AG09309 (cell line): ENCODE measurements at places on chromosomes 16 and 17.

DNA sequence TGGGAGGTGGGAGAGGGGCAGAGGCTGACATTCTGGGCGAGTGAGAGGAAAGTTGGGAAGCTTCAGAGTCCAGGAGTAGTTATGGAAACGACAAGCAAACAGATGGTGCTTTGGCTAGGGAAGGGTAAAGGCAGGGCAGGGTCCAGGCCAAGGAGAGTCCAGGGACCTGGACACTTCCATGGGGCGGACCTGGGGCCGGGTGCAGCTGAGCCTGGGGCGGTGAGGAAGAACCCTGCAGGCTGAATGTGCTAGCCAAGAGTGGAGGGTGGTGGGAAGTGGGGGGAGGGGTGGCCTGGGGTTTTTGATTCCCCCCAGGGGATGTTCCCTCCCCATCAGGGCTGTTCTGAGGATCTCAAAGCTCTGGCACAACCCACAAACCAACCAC is 2.6 kb downstream of the PPP1R9B start:
- no peak for DNase-seq

- no peak for DNase-seq
These were observed 115.1 kb upstream of the RPL38 start for GRCh38 chr17:74088285-74088933.

DNA sequence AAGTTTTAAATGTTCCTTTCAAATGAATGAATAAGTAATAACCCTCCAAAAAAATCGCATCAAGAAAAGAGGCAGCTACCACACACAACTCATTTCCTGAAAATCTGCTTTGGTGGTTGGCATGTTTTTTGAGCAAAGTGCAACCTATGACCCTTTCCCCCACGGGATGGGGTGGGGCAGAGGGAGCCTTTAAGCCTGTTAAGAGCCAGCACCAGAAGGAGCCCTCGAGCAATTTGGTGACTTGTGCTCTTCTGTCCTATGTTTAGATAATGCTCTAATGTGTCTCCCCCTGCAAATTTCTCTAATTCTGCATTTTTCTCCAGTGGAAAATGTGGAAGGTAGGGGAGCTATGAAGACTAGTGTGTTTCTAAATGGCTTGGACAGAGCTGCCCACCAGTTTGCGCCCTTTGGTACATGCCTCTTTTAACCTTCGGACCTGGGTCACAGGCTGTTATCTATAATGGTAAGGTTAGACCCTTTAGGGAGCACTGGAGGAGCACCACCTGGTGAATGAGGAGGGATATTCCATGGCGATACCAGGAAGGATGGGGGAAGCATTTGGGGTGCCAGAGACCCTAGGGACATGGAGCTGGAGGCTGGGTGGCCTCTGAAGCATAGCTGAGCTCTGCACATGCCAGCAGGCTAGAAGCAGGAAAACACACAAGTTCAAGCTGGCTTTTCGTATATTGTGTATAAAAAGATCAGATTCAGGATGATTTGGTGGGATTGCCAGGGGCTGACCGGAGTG is 1.6 kb downstream of the PYCARD start:
- no peak for DNase-seq

DNA sequence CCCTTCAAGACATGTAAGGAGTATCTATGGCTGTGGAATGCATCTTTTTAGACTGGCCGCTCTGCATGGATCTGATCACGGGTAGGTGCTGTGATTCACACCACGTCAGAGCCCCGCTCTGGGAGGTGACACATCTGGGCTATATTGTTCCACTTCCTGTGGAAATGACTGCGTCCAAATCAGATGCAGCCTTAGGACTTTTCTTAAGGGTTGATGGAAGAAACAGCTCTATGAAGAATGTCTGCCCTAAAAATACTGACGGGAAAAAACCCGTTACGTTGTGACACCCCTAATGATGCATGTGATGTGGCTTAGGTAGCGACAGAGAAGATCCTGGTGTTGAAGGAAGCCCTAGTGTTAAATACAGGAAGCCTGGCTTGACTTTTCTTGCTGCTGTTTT is 12.2 kb downstream of the BANP start:
- no peak for DNase-seq

- peak; percentile 16 for DNase-seq
These were observed 117.8 kb upstream of the CDC42EP4 start for GRCh38 chr17:73429440-73430164.

DNA sequence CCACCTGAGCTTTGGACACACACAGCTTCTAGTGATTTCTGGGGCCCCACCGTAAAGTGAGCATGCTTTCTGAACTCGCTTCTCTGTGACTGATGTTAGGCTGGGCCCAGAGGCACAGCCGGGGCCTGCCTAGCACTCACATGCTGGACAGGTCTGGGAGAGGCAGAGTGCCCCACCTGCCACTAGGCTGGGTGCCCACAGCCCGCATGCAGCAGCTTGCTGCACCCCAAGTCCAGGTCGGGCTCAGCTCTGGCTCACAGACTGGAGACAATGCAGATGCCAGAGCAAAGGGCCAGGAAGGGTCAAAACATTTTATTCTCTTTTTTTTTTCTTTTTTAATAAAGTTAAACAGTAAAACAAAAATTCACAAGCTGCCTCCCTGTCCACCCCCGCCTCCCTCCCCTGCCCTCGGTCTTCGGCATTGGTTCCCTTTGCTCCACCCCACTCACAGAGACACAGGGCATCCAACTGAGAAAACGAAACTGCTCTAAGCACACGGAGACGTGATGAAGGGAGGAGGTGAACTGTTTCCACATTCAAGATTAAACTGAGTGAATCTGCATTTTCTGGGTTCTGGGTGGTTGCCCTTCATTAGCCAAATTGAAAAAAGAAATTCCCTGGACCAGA is 9.7 kb downstream of the CNP start:
- DNase-seq = no peak

- DNase-seq = no peak
These were observed 10.5 kb downstream of the HEXIM2 start for GRCh38 chr17:45172232-45172540.

GRCh38 chr17:34403006-34403405 is 40.0 kb upstream of the CCL1 start:
- DNase-seq = no peak

DNA sequence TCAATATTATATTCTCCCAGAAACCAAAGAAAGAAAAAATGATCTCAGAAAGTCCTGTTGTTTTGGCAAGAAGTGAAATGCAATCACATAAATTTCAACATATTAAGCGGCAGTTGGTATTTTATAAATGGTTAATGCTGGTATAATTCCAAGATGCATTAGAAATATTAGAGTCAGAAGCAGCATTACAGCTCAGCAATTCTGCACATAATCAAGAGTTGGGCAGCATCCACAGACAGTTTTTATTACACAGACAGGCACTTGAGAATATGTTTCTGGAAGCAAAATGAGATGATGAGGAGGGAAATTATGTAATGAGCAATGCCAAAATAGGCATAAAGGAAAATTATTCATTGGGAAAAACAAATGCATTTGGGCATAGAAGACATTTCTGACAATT is 148.1 kb downstream of the KCNJ2 start:
- no peak for DNase-seq

GRCh38 chr16:49213594-49213993 is 68.0 kb downstream of the CBLN1 start:
- no peak for DNase-seq

GRCh38 chr16:56700195-56700594 is 17.9 kb downstream of the MT1X start:
- no peak for DNase-seq

- no peak for DNase-seq
These were observed 11.6 kb downstream of the CARD14 start for GRCh38 chr17:80181431-80181830.

- DNase-seq = no peak
These were observed 173.7 kb downstream of the CDK5R1 start for GRCh38 chr17:32660496-32660985.

GRCh38 chr16:50197582-50197981 is 44.5 kb downstream of the TENT4B start:
- no peak for DNase-seq

GRCh38 chr16:73092236-73092781 is 44.4 kb upstream of the ZFHX3 start:
- DNase-seq = no peak

- DNase-seq = no peak
These were observed 1.7 kb downstream of the PSMD11 start for GRCh38 chr17:32445971-32446370.

GRCh38 chr16:53052519-53053501 is at the start of gene CHD9NB:
CHD9NB (minus strand) TSS chr16:53052897; CDS start chr16:53044158, 8,739 bp downstream.
- DNase-seq = peak; percentile 90

DNA sequence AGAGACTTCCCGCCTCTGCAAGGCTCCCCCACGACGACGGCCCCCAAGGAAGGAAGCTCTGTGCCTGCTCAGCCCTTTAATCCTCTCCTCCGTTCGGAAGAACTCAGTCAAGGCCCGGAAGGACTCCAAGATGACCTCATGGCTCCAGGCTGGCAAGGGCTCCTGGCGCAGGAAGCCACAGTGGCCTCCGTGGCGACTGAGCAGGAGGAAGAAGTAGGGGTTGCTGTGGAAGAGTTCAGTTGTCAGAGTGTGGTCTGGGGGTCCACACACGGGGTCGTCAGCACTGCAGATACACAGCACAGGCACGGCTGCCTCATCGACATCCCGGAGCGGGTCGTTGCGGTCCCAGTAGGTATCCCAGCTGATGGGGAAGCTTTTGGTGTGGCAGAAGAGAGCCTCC is 4.2 kb downstream of the ABHD15 start:
- DNase-seq = no peak

DNA sequence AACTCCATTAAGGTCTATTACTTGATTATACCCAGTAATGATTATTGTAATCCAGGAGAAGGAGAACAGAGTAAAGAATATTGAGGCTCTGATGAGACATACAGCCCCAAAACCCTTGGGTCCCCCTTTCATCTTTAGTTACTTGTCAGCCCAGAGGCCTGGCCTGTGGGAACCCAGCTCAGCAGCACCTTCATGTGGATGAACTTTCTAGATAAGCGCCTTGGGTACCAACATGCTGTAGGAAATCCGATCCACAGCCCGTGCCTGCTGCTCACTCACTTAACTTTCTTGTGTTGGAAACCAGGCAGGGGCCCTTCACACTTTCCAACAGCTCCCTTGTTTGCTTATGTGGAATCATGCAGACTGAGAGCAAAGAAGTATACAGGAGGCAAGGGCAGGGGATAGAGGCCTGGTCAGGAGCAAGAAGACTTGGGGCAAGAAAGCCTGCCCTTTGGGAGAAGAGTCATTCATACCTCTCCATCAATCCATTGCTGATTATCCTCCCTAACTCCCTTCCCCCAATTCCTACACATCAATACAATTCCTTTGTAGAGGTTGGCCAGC is 64.0 kb upstream of the SOX9 start:
- no peak for DNase-seq

DNA sequence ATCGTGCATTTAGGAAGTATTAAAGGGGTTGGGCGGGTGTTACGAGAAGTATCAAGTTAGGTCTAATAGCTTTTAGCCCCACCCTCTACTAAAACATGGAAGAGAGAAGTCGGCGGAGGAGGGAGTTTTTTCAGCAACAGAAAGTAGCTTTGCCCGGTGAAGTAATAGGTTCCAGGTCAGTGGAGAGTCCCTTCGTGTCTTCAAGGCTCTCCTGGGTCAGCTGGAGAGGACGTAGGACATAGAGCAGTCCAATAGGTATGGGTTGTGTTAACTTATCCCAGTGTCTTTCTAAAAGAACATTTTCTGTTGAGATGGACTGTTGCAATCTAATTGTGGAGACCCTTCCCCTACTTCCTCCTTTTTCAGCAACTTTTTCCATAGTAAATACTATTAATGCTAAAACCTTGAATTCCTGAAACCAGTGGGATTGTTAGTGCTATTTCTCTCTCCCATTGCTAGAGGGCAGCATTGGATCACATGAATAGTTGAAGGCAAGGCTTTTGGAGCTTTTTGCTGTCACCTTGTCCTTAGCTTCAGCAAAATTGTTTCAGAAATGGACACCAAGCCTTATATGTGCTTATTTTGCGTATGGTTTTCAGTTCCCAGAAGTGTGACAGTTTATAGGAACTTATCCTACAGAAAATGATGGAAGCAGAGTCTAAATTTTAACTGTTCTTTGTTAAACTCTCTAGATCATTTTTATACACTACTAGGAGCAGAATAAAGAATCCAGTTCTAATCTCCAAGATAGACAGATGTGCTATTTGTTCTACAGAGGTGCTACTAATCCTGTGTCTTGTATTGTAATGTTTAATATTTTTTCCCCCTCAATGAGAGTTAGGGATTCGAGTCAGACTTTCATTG is 38.4 kb downstream of the UTP18 start:
- DNase-seq = no peak

DNA sequence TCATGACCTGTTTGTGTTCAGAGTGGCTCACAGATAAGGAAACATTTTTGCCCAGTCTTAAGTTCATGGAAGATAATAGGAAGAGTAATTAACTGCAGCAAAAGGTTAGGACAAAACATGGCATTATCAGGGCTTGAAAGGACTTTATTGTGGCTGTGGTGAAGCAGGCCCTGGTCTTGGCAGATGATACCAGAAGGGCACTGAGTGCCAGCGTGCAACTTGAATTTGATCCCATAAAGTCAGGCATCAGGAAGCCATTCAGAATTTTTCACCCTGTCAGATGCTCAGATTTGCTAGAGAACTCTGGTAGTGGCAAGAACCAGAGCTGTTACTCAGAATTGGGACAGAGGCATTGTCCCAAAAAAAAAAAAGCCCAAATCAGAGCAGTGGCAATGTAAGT is 11.2 kb upstream of the COG7 start:
- DNase-seq = no peak

DNA sequence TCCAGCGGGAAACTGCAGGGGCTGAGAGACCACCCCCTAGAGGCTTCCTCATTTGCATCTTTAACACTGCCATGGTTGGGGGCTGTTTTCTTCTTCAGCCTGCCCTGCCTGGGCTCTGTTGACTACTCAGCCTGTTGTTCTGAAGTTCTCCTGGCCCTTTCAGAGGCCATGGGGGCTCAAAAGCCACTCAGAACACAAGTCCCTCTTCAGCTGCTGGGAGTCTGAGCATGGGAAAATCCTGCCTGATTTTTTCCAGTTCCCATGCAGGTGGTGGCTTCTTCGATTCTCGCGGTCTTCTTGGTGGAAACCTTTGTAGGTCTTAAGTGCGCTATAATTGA is 36.3 kb downstream of the PLCG2 start:
- DNase-seq = no peak

- peak; percentile 88 for DNase-seq
These were observed 29.0 kb downstream of the MARCHF10 start for GRCh38 chr17:62778990-62779681.

GRCh38 chr16:57794849-57795430 is 7.4 kb downstream of the KIFC3 start:
- DNase-seq = no peak

- DNase-seq = no peak
These were observed 10.0 kb downstream of the LRRC36 start for GRCh38 chr16:67336648-67337047.

DNA sequence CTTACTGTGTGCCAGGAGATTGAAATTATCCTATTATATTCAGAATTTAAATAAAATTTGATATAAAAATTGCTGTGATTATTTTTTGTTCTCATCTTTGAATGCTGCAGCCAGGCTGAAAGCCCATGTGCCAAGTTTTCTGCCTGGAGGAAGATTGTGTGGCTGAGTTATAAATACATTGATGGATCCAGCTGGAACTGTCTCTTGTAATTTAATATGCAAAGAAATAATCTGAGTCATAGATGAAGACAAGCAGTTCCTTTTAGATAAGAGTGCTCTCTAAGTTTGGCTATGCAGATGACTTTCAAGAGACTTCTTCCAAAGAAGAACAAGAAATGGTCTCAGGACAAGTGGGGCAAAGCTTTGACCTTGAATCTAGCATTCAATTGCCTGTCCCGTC is 871.0 kb downstream of the CDH11 start:
- DNase-seq = peak; percentile 16

- DNase-seq = no peak
These were observed 240.3 kb downstream of the MAF start for GRCh38 chr16:79360267-79360666.

GRCh38 chr16:23121024-23121423 is 28.2 kb downstream of the USP31 start:
- no peak for DNase-seq

GRCh38 chr16:75099738-75100602 is 16.6 kb downstream of the LDHD start:
- no peak for DNase-seq
